Sigmoid colon (tissue), 7 donors: ENCODE measurements at places on chromosomes 11 and 22. TPM values are rescaled to one million over a fixed set of nuclear protein-coding genes. Genes with fewer than 3 reads are reported as not detected.

DNA sequence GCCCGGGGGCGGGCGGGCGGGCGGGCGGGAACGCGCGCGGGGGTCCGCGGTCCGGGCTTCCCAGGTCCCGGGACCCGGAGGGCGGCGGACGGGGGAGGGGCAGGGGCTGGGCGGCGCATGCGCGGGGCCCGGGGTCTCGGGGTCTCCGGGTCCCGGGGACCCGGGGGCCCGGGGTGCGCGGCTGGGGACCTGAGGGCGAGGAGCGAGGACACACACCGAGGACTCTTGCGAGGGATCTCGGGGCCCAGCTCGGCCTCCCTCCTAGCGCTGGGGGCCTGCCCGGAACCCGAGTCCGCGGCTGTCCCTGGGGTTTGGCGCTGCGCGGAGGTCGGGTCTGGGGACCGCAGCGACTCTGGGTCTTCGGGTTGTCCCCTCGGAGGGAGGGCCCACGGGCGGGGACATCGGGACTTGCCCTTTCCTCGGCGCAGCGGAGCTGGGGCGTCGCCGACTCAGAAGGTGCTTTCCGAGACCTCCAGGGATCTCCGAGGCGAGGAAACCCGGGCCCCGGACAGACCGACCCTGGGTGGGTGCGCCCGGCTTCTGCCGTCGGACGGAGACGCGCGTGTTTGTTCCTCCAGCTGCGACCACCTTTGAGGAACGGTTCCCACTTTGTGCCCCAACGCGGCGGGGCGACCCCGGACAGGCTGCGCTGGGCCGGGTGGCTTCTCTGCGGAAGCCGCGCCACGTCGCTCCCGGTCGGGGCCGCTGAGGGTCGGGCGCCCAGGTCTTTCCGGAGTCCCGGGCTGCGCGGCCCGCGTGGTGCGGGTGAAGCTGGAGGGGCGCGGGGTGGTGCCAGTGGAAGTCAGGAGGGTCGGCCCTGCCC, 540 bp downstream of the PPARA start:
- peak; percentile 76 for DNase-seq
- H3K4me1 ChIP-seq: peaks cover 14% of the 10 kb centered on the region
- H3K4me3 ChIP-seq: peak overlapping the region; percentile 82
- H3K27me3 ChIP-seq: no peaks in the 10 kb centered on the region
- H3K36me3 ChIP-seq: no peaks in the 10 kb centered on the region

GRCh38 chr11:94678236-94678635, 89.9 kb upstream of the AMOTL1 start:
- no peak overlapping the region for H3K27ac ChIP-seq
- no peak for DNase-seq
- no peaks in the 10 kb centered on the region for H3K27me3 ChIP-seq
- H3K4me3 ChIP-seq: no peak overlapping the region
- no peaks in the 10 kb centered on the region for H3K36me3 ChIP-seq

- no peaks in the 10 kb centered on the region for H3K27me3 ChIP-seq
- DNase-seq: peak; percentile 73
- H3K27ac ChIP-seq: peak within 1 kb of the TSS; percentile 40
- no peaks in the 10 kb centered on the region for H3K36me3 ChIP-seq
- H3K4me3 ChIP-seq: peak within 1 kb of the TSS; percentile 58
Observed at GRCh38 chr11:85810871-85811611, at the start of gene SYTL2. SYTL2 (minus strand) TSS chr11:85811141; CDS start chr11:85757725, 53,416 bp downstream.

- H3K36me3 ChIP-seq: no peaks in the 10 kb centered on the region
- H3K4me3 ChIP-seq: peak overlapping the region; percentile 87
- peaks cover 25% of the 10 kb centered on the region for H3K4me1 ChIP-seq
Observed at GRCh38 chr22:38657045-38657909, 839 bp downstream of the CBY1 start.

DNA sequence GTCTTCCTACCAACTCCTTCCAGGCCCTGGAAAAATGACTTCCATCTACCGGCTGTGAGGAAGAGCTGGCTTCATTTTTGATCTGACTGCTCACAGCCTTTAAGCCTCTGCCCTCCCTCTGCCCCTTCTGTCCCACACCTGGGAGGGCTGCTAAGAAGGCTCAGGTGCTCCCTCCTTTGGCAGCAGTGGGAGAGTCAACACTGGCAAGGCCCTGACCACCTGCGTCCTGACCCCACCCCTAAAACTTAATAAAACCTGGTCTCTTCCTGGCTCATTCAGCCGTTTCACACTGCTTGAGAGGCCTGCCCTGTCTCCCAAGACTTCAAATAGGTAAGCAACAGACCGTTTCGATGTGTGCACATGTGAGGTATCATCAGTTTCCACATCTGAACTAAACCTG, 52.1 kb upstream of the NFRKB start:
- H3K4me3 ChIP-seq: no peak overlapping the region
- peaks cover 11% of the 10 kb centered on the region for H3K36me3 ChIP-seq
- no peak overlapping the region for H3K27ac ChIP-seq
- peaks cover 8% of the 10 kb centered on the region for H3K4me1 ChIP-seq

DNA sequence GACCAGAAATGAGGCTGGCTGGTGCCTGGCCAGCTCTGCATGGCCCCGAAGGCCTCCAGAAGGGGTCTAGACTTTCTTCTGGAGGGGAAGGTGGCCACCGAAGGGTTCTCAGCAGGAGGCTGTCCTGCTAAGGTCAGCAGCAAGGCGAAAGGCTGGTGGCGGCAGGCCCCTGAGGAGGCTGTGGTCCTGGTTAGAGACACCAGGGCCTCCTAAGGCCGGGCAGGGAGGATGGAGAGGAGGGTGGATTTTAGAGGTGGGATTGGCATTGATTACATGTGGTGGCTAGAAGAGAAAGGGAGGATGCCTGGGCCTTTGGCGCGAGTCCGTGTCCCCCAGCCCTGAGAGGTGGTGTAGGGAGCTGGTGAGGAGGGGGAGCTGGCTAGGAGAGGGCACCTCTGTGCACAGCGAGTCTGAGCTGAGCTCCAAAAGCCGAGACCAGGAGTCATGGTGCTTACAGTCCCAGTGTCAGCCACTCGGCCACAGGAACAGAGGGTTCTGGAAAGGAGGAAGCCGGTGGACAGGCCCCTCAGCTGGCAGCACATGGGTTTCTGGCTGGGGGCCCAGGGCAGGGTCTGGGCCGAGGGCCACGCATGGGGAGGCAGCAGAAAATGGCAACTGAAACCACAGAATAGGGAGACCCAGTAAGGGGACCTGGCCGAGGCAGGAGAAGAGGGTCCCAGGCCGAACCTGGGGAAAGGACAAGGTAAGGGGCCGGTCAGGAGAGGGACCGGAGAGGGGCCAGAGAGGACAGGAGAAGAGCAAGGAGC, 2.5 kb downstream of the FERMT3 start:
- no peaks in the 10 kb centered on the region for H3K27me3 ChIP-seq
- no peak overlapping the region for H3K4me3 ChIP-seq
- H3K4me1 ChIP-seq: peaks cover 32% of the 10 kb centered on the region
- peak overlapping the region; percentile 69 for H3K27ac ChIP-seq
- DNase-seq: no peak
- H3K36me3 ChIP-seq: peaks cover 4% of the 10 kb centered on the region

DNA sequence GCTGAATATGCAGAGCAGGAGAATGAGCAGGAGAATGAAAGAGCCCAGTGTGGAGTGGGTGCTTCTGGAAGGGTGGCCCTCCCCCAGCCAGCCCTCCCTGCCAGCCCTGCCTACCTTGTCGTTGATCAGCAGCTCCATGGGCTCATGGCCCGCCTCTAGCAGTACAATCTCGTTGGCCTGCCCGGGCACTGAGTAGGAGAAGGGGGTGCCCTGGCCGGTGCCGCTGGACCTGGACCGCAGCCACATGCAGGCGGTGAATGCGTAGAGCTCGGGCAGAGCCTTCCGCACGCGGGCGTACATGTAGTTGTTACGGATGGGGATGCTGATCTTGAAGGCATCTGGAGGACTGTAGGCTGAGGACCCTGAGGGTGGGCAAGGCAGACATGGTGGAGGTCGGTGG, 17.4 kb downstream of the NPTXR start:
- H3K27me3 ChIP-seq: no peaks in the 10 kb centered on the region
- H3K36me3 ChIP-seq: no peaks in the 10 kb centered on the region
- H3K4me3 ChIP-seq: no peak overlapping the region
- DNase-seq: no peak
- H3K4me1 ChIP-seq: no peaks in the 10 kb centered on the region
- no peak overlapping the region for H3K27ac ChIP-seq

- H3K4me1 ChIP-seq: no peaks in the 10 kb centered on the region
- H3K36me3 ChIP-seq: no peaks in the 10 kb centered on the region
- H3K27ac ChIP-seq: no peak overlapping the region
- H3K27me3 ChIP-seq: no peaks in the 10 kb centered on the region
Observed at GRCh38 chr11:6734616-6735015, 37.2 kb downstream of the OR2AG2 start.

GRCh38 chr11:68506908-68507307, 46.4 kb downstream of the PPP6R3 start:
- H3K27ac ChIP-seq: peak overlapping the region; percentile 73
- peaks cover 94% of the 10 kb centered on the region for H3K4me1 ChIP-seq
- DNase-seq: no peak
- no peaks in the 10 kb centered on the region for H3K36me3 ChIP-seq
- no peaks in the 10 kb centered on the region for H3K27me3 ChIP-seq
- H3K4me3 ChIP-seq: no peak overlapping the region

DNA sequence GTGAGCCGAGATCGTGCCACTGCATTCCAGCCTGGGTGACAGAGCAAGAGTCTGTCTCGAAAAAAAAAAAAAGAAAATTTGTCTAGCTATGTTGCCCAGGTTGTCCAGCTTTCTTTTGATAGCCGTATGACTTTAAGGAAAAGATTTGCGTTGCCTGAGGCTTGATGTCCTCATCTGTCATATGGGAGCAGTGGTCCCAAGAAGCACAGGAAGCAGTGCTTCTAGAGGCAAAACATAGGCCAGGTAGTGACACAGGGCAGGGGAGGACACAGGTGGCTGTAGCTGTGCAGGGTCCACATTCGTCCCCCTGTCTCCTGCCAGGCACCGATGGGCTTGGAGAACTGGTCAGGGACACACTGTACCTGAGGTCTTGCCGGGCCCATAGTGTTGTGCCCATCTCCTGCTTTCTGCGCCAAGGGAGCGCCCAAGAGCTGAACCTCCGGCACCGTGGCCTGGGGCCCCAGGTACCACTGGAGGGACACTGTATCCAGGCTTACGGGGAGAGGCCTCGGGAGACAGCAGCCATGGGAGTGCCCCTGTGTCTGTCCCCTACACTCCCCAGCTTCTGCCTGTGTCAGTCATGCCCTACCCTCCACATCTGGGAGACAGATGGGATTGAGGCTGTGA, 1.4 kb downstream of the LRRC74B start:
- H3K4me1 ChIP-seq: peaks cover 19% of the 10 kb centered on the region
- no peaks in the 10 kb centered on the region for H3K36me3 ChIP-seq
- no peak for DNase-seq
- no peak overlapping the region for H3K4me3 ChIP-seq
- H3K27me3 ChIP-seq: no peaks in the 10 kb centered on the region

DNA sequence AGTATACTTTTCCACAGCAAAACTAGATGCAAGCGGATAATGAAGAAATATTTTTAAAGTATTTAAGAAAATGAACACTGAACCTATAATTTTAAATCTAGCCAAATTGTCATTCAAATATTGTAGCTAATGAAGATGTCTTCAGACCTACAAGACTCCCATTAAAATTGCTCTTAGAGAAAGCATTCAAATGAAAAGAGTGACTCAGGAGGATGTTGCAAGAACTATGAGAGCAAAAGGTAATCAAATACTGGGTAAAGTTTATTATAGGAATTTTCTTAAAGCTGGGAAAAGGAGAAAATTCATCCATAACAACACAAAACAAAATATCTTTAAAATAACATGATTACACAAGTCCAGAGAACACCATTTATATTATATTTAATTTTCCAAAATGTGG, 5.4 kb upstream of the POU2AF1 start:
- no peaks in the 10 kb centered on the region for H3K36me3 ChIP-seq
- H3K27ac ChIP-seq: no peak overlapping the region
- no peaks in the 10 kb centered on the region for H3K4me1 ChIP-seq

GRCh38 chr22:29344137-29344536, 28.6 kb upstream of the RASL10A start:
- peaks cover 22% of the 10 kb centered on the region for H3K36me3 ChIP-seq
- H3K27ac ChIP-seq: peak overlapping the region; percentile 76
- peak; percentile 94 for DNase-seq
- no peaks in the 10 kb centered on the region for H3K27me3 ChIP-seq

DNA sequence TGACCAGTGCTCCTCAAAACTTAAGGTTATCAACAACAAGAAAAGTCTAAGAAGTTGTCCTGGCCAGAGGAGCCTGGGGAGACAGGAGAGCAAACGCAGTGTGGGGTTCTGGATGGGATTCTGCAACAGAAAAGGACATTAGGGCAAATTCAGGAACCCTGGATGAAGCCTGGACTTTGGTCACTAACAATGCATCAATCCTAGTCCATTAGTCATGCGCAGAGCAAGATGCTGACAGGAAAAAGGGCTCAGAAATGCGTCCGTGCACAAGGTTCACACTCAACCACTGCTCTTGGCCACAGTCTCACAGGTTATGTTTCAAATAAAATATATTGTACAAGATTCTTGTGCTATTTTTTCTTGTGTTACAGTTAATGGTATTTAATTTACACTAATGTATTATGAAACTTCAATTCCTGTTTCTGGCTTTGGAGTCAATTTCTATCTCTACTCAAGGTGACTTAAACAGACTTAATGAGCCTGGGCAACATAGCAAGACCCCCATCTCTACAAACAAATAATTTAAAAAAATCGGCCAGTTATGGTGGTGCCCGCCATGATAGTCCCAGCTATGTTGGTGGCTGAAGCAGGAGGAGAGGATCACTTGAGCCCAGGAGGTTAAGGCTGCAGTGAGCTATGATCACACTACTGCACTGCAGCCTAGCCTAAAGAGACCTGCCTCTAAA, 13.6 kb downstream of the GNB1L start:
- no peak overlapping the region for H3K27ac ChIP-seq
- no peak overlapping the region for H3K4me3 ChIP-seq
- H3K27me3 ChIP-seq: no peaks in the 10 kb centered on the region
- H3K4me1 ChIP-seq: peaks cover 13% of the 10 kb centered on the region
- no peak for DNase-seq
- H3K36me3 ChIP-seq: no peaks in the 10 kb centered on the region

- peak; percentile 71 for DNase-seq
Observed at GRCh38 chr11:112555491-112556364, 295.1 kb upstream of the PLET1 start.

- peaks cover 20% of the 10 kb centered on the region for H3K4me1 ChIP-seq
- no peak overlapping the region for H3K27ac ChIP-seq
- no peak overlapping the region for H3K4me3 ChIP-seq
- no peaks in the 10 kb centered on the region for H3K36me3 ChIP-seq
- no peaks in the 10 kb centered on the region for H3K27me3 ChIP-seq
Observed at GRCh38 chr11:44014968-44015623, 32.7 kb upstream of the ACCSL start.

DNA sequence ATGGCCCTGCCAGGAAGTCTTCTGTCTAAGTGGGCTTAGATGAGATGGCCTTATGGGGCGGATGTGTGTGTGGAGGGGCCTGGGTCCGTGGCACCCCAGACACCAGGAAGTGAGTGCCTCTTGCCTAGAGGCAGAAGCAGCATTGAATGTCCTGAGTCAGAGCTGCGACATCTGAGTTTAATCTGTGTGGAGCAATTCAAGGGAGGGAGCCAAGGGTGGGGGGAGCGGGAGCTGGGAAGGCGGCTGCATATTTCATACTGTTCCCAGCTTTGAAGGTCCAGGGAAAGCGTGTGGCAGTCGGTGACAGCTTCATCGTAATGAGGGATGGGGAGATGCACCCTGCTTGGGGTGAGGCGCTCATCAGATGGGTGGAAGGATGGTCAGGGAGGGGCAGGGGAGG, 73.5 kb upstream of the THY1 start:
- H3K36me3 ChIP-seq: no peaks in the 10 kb centered on the region
- DNase-seq: no peak
- H3K27ac ChIP-seq: no peak overlapping the region

The GALR3 gene
- not detected for total RNA-seq

The ST13 gene
- total RNA-seq: 205 TPM

The DTX4 gene
- 3.6 TPM for total RNA-seq

The MS4A15 gene
- not detected for total RNA-seq

The GNG3 gene
- not detected for total RNA-seq

The MYO7A gene
- 12.8 TPM for total RNA-seq

The C11orf86 gene
- total RNA-seq: not detected

The MUC6 gene
- total RNA-seq: not detected

The GSTT4 gene
- not detected for total RNA-seq
